ENCODE measurements at places on chromosomes 2 and 18. TPM values are rescaled to one million over a fixed set of nuclear protein-coding genes. Genes with fewer than 3 reads are reported as not detected.

The FHOD3 gene
- 0.53 TPM for total RNA-seq

The ZC3H15 gene
- 81.7 TPM for total RNA-seq

The DSC1 gene
- not detected for total RNA-seq

DNA sequence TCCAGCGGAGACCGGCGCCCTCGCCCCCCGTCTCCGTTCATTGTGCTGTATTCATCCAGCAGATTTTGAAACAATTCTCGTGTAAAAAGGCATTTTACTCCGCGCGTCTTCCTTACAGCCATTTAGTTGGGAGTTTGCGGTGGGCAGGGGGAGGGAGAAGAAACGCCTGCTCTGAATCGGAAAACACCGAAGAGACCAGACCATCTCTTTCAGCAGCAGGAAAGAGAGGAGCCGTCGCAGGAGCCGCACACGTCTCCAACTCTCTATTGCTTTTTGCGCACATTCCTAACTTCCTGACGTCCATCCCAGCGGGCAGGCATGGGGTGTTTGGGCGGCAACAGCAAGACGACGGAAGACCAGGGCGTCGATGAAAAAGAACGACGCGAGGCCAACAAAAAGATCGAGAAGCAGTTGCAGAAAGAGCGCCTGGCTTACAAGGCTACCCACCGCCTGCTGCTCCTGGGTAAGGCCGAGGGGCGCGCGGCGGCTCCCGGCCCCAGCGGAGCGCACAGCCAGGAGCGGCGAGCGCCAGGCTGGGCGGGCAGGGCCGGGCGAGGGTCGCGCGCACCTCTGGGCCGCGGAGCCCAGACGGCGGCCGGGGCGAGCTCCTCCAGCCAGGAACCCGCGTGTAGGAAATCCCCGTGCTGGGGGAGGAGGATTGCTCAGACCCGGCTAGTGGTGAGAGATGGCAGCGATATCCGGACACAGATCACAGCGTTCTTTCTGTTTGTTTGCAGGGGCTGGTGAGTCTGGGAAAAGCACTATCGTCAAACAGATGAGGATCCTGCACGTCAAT is 63.2 kb downstream of the GNAL start:
- DNase-seq, result peak; percentile 47

DNA sequence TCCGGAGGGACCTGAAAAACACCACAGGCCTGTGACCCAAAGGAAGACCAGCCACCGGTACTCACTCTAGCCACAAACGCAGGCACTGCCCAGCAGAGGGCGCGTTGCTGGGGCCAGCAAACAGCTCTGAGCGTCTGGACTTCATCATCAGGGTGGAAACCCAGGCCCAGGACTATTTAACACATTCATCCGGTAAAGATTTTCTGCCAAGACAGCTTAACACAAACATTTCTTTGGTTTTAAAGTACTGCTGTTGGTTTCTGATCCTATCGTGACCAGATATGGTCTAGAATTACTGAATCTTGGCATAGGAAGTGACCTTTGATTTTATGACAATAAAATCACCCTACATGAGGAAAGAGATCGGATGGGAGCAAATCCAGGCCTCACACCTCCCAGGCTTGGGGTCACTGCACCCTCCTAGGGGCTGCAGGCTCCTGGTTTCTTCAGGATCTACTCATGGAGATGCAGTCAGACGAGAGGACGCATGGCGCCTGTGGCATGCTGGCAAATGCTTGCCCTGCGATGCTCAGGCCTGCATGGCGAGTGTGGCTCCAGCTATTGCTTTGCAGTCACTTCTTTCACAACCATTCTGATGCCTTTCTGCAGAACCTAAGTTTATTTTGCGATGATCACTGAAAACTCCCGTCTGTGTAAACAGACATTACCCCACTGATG is 130.4 kb downstream of the COL4A4 start:
- DNase-seq, result peak; percentile 12

DNA sequence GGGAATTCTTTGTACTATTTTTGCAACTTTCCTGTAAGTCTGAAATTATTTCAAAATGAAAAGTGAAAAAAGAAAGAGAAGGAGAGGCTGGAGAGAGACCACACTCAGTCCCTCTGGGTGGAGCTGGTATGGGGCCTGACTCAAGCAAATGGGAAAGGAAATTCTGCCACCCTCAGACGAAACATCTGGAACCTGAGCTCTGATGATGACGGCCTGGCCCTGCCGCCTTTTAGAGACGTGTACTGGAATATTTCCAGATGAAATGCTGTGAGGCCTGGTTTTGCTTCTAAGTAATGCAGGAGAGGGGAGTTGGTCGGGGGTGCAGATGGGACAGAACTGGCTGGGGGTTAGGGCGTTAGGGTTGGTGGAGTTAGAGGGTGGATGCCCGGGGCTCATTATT is 57.4 kb upstream of the GLI2 start:
- no peak for DNase-seq

- DNase-seq, result peak; percentile 95
Measured at GRCh38 chr2:39494784-39495251, 57.7 kb upstream of the MAP4K3 start.

DNA sequence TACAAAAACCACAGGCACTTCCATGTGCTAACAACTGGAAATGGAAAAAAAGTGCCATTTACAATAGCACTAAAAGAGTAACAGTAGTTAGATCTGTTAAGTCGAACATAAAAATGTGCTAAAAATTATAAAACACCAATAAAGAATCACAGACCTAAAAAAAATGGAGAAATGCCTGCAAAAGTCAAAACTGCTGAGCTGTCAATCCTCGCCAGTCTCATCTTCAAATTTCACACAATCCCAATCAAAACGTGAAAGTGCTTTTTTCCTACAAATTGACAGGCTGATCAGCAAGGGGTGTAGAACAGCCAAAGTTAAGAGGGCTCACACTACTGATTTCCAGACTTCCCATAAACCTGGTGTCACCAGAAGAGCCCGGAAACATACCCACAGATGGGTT is 53.2 kb downstream of the ANO7 start:
- DNase-seq, result no peak

- no peak for DNase-seq
Measured at GRCh38 chr2:61411109-61411508, 59.8 kb downstream of the USP34 start.

The NYAP2 gene
- total RNA-seq, result not detected

The STAT4 gene
- total RNA-seq, result 0.89 TPM
